ENCODE measurements at places on chromosomes 2 and 18.
A peak's percentile ranks its signal among the peaks of the same experiment; 100 is the strongest.

GRCh38 chr2:17628349-17629261 lies 88.1 kb downstream of the VSNL1 start:
- DNase-seq: peak; percentile 46

DNA sequence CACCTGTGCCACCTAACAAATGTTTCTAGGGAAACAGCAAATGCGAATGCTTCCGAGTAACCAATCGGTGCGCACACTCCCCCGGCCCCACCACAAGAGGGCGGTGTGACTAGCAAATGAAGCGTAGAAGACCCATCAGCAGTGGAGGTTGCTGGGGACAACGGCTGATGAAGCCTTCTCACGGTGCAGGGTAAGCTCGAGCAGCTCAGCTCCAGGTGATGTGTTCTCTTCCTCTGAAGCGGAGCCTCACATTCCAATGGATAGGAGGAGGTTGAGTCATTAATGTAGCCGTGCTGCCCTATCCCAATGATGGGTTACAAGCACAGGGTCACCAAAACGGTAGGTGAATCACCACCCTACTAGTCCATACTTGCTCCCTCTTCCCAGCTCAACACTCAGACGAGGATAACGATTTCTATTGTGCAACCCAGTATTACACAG lies 127.6 kb upstream of the TWIST2 start:
- DNase-seq: peak; percentile 59

DNA sequence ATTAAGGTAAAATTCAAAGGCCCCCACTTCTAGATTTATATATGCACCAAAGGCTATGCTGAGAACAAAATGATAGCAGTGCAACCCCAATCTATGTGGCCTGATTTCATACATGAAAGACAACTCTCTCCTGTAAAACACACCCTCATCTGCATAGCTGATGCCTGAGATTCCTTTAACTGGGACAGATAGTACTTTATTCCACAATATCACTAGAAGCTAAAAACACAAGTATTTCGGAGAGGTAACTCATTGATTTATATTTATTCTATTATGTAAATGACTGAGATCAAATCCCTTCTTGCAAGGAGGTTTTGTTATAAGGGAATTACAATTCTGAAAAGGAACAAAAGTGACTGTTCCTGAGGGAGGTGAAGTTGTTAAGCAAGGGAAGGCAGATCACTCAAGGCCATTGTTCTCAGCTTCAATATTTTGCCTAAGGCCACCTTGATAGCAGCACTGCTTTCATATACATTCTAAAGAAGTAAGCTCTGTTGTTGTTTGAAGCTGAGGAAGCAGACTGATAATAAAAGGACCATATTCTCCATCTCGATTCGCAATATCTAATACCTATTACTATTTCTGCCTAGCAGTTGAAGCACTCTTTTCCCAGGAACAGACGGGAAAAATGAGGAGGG lies 471.0 kb upstream of the CDH7 start:
- no peak for DNase-seq

GRCh38 chr2:173972636-173973035 lies 7.5 kb upstream of the SP3 start:
- no peak for DNase-seq

- no peak for DNase-seq
These were observed 105.1 kb downstream of the NDUFA10 start for GRCh38 chr2:239919774-239920692.

GRCh38 chr18:7585276-7585670 lies 18.2 kb downstream of the PTPRM start:
- no peak for DNase-seq

GRCh38 chr18:22678486-22678885 lies 254.6 kb upstream of the RBBP8 start:
- DNase-seq: no peak

- no peak for DNase-seq
These were observed at the start of gene PHLPP1 for GRCh38 chr18:62715436-62715758. PHLPP1 (plus strand) TSS chr18:62715541; CDS start chr18:62715684, 143 bp downstream.

DNA sequence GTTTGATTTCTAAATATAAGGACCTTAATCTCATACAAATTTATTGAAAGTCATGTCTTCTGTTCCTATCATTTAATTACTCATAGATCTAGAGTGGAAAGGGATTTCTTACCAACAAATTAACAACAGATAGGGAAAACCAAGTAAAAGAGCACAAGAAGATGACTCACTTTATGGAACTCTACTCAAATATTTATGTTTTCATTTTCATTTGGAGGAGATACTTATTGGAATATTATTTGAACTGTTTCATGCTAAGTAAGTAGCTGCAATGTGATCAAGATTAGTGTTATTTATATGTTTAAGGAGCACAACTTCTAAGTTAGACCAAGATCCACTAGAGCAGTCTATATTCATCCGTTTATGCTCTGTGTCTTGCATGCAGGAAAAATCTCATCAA lies 1.3 kb downstream of the NT5C1B start:
- no peak for DNase-seq

GRCh38 chr2:26577442-26578112 lies 63.6 kb downstream of the CIB4 start:
- peak; percentile 22 for DNase-seq

- DNase-seq: peak; percentile 44
These were observed 2.4 kb upstream of the HOXD8 start for GRCh38 chr2:176126929-176127773.

- DNase-seq: no peak
These were observed 8.4 kb upstream of the KCNG2 start for GRCh38 chr18:79789091-79789891.

DNA sequence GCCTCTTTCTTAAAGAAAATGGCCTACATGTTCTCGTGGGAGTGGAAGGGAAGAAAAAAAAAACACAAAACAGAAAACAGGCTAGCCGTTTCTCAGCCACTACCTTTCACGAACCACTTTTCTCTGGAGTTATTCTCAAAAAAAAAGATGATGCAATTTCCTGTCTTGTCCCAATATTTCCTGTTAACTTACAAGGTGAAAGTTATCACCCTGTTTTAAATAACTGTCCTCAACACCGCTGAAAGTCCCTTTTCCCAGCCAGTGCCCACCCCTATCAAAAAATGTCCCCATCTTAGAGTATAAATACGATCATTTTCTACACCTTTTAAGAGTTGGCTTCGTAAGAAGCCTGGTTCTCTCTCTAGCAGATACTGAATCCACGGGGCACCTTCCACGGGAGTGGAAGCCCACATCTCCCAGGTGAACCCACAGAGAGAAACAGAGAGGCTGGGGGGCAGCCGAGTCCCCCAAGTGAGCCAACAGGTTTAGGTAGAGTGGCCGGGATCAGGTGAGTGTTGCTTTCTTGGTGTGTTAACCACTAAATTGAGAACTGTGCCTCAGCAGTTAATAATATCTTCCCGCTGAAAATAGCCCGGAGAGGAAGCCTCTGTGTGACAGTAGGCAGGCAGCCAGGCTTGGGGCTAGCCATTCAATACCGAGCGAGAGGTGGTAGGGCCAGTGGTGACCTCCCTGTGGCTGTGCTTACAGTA lies 15.9 kb downstream of the SMAD7 start:
- no peak for DNase-seq

GRCh38 chr2:229641676-229642075 lies 72.7 kb downstream of the DNER start:
- DNase-seq: no peak

GRCh38 chr18:44779753-44780292 lies 99.1 kb downstream of the SETBP1 start:
- DNase-seq: no peak

GRCh38 chr2:237096911-237097310 lies 11.2 kb downstream of the COPS8 start:
- peak; percentile 89 for DNase-seq

GRCh38 chr2:108979461-108979860 lies 9.6 kb downstream of the EDAR start:
- DNase-seq: no peak

GRCh38 chr18:47036298-47036874 lies 965 bp upstream of the ELOA2 start:
- DNase-seq: peak; percentile 12

DNA sequence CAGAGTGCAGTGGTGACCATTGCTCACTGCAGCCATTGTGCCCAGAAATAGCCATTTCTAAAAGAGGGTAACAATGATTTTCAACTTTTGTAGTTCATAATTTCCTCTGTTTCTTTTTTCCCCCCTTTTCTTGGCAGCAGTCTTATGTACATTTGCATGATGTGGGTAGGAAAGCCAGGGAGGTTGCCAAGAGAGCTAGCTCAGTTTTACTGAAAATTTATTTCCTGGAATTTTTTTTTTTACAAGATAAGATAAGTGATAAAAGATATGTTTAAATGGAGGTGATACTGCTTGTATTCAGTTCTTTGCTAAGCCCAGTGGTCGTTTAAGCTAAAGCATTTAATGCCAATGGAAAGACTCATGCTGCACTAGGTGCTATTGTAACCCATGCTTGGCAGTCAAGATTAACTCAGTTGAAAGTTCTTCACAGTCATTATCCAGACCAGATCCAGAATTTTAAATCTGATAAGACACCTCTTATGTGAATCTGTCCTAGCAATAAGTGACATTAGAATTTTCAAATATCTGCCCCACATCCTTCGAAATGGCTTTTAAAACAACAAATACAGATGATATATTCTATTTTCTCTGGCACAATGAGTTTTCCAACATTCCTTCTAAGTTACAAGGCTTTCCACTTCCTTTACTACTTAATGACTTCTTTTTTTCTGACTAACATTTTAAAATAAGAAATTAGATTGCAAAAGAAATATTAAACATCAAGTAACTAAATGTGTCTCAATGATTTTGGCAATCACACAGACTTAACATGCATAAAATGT lies 4.4 kb upstream of the ATP8B1 start:
- peak; percentile 20 for DNase-seq

Data from amniotic epithelial cell (primary cell).